ENCODE measurements at places on chromosomes 1 and 21. TPM values are rescaled to one million over a fixed set of nuclear protein-coding genes. Genes with fewer than 3 reads are reported as not detected.

DNA sequence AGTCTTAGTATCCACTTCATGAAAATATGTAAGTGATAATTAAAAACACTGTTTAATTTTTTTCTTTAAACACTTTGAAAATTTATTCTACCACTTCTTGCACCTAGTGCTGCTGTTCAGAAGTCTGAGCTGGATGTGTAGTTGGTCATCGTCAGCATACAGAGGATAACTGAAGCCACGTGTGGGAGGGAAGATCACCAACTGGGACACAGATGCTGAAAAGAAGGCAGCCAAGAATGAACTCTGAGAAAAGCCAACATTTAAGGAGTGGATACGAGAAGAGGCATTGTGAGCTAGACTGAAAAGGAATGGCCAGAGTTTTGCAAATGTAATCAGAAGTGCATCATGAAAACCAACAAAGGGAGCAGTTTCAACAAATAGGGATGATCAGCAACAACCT, 24.6 kb upstream of the CLCA4 start:
- H3K4me1 ChIP-seq, result no peaks in the 10 kb centered on the region
- no peak for DNase-seq
- no peak overlapping the region for H3K4me3 ChIP-seq
- H3K36me3 ChIP-seq, result no peaks in the 10 kb centered on the region

DNA sequence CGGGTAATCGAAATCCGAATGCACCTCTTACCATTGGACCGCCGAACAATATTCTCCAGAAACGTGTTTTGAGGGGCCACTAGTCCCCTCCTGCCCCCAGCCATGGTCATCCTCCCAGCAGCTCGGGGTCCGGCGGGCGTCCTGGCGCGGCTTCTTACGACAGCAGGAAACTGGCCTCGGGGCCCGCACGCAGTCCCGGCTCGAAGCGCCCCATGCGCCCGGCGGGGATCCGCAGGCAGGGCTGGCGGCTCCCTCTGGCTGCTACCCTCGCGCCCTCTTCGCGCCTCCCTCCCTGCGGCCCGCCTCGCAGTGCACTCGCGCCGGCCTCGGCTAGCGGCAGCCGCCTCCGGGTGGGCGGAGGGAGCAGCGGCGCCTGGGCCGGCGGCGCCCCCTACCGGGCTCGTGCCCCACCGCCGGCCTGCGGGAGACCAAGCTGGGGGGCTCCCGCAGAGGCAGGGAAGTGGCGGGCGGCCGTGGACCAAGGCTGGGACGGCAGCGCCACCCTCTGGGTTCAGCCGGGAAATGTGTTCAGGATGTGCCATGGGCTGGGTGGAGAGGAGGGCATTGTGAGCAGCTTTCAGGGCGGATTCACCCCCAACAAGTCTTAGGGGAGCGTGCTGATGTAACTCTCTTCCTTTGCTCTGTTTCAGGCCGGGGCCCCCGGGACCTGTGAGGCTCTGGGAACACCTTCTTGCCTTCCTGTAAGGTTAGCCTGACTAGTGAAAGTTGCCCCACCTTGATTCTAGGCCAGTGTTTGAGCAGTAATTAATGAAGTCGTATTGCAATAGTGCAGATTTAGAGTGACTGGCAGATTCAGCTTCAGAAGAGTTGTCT, at the start of gene KCNH1:
Gene KCNH1, minus strand, starts transcription at position 313 of the 834 bp plus-strand sequence. Its CDS starts 203 bp downstream, at position 110.
- peak; percentile 87 for DNase-seq
- H3K4me3 ChIP-seq, result peak within 1 kb of the TSS; percentile 60
- no peak within 1 kb of the TSS for H3K27ac ChIP-seq
- no peaks in the 10 kb centered on the region for H3K36me3 ChIP-seq
- H3K27me3 ChIP-seq, result peaks cover 7% of the 10 kb centered on the region

The ETNK2 gene
- 0.88 TPM for total RNA-seq

The OR14I1 gene
- not detected for total RNA-seq

The CRABP2 gene
- 1.6 TPM for total RNA-seq

The ARHGAP30 gene
- 1.6 TPM for total RNA-seq

GRCh38 chr1:160544647-160545046, 21.6 kb upstream of the SLAMF6 start:
- no peaks in the 10 kb centered on the region for H3K36me3 ChIP-seq
- H3K27me3 ChIP-seq, result no peaks in the 10 kb centered on the region
- no peak overlapping the region for H3K27ac ChIP-seq
